ENCODE measurements at places on chromosomes 12 and 14.

GRCh38 chr12:132986885-132987225 lies 688 bp downstream of the ZNF26 start:
- H3K27ac ChIP-seq: peak overlapping the region; percentile 79
- peak overlapping the region; percentile 95 for H3K4me3 ChIP-seq
- H3K27me3 ChIP-seq: no peaks in the 10 kb centered on the region
- DNase-seq: no peak

DNA sequence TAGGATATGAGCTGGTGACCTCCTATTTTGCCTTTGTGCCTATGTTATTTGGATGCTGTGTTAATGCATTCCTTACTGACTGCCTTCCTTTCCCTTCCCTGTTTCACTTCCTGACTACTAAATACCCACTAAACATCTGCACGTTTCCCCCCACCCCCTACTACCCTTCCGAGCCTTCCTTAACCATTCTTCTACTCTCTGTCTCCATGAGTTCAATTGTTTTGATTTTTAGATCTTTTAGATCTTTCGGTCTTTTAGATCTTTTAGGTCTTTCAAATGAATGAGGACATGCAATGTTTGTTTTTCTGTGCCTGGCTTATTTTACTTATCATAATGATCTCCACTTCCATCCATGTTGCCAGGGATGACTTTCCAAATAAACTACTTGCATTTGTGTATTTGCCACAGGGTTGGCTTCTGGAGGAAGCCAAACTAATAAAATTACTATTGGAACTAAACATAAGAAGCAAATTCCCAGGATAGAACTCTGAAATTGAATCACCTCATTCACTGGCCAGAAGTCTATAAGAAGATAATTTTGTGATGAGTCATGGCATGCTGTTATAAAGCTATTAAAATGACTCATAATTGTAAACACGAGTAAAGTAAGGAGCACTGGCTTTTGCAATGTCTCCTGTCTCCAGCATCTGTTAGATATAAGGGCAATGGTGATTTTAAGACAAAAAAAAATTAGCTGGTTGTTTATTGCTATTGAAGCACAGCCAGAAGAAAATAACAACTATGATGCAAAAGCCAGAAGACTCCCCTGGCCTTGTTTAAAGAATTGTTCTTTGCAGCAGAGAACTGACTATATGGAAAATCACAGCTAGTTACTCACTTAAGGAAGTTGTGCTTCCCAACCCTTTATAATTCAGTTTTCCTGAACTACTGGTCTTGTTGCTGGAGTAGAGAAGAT lies 586.3 kb downstream of the LRFN5 start:
- no peaks in the 10 kb centered on the region for H3K27me3 ChIP-seq
- H3K4me3 ChIP-seq: no peak overlapping the region
- H3K36me3 ChIP-seq: no peaks in the 10 kb centered on the region
- DNase-seq: no peak

GRCh38 chr12:2719392-2719791 lies 75.4 kb upstream of the FKBP4 start:
- no peaks in the 10 kb centered on the region for H3K36me3 ChIP-seq
- no peaks in the 10 kb centered on the region for H3K4me1 ChIP-seq
- H3K27ac ChIP-seq: no peak overlapping the region
- H3K27me3 ChIP-seq: no peaks in the 10 kb centered on the region
- no peak for DNase-seq

DNA sequence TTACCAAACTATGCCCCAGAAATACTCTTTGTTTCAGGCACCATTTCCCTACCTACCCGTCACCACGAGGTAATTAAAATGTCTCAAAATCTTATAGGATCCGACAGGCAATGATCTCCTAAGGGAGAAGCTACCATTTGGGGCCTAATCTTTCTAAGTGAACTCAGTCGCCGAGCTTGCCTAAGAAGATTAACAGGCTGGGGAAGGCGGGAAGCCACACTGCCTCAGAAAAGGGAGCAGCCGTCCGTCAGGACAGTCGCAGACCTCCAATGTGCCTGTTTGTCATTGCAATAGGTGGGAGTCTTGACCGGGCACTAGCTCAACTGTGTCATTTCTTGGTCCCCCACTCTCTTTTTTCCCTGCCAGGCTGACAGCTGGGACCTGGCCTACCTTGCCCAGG lies 4.6 kb downstream of the TTC7B start:
- no peak overlapping the region for H3K27ac ChIP-seq
- no peak for DNase-seq
- H3K4me1 ChIP-seq: peaks cover 24% of the 10 kb centered on the region
- no peak overlapping the region for H3K4me3 ChIP-seq
- no peaks in the 10 kb centered on the region for H3K36me3 ChIP-seq

- no peaks in the 10 kb centered on the region for H3K4me1 ChIP-seq
- no peaks in the 10 kb centered on the region for H3K36me3 ChIP-seq
- no peaks in the 10 kb centered on the region for H3K27me3 ChIP-seq
- no peak overlapping the region for H3K27ac ChIP-seq
- DNase-seq: no peak
Measured at GRCh38 chr12:43147878-43148277, 404.1 kb downstream of the ADAMTS20 start.

DNA sequence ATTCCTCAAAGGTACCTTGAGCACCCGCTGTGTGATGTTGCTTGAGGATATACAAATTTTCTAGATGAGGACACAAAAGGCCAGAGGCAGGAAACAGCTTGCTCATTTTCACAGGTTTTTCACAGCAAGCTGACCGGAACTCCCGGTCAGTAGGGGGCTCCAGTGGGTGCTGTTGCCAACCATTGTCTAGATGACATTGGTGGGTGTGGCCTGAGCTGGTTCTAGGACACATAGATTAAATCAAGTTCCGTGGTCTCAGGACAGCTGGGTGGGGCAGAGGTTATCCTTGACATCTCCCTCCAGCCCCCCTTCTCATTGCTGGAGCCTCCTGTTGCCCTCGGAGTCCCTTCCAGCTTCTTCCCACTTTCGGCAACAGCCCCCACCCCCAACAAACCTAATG lies 153.6 kb upstream of the FKBP4 start:
- no peak overlapping the region for H3K4me3 ChIP-seq

GRCh38 chr12:55682087-55682796 lies 25.5 kb downstream of the ITGA7 start:
- DNase-seq: peak; percentile 23
- H3K4me3 ChIP-seq: no peak overlapping the region
- H3K27ac ChIP-seq: no peak overlapping the region

DNA sequence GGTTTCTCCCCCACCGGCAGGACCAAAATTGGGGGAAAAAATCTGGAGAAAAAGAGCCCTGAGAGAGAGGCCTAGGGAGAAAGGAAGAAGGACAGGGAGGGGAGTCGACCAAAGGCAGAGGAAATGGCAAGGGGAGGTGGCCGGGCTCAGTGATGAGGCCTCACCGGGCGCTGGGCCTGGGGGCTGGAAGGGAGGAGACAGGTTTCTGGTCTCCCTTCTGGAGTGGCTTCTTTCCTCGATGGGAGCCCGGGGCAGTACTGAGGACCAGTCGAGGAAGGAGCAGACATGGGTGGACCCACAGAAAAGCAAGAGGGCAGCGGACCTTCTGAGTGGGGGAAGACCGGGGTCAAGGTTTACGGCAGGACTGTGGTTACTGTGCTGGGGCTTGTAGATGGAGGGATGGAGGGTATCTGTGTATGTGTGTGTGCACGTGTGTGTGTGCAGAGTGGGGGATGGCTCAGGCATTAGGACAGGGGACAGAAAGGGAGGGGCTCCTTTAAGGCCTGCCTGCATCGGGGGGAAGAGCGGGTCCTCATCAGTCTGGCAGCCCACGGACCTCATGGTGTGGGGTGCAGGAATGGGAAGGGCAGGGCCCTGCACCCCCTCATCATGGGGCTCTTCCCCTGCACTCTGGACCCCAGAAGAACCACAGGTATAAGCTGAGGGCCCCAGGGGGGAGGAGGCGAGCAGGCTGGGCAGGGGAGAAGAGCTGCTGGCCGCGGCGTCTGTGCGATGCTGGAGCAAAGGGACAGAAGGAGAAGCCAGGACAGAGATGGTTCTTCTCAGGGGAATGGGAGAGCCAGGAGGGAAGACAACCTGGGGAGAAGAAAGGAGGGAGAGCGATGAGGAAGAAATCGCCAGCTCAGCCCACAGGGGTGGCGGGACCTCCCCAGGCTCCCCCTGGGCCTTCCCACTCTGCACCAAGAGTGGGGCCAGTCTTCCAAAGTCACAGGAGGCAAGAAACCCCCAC lies 15.1 kb upstream of the RPLP0 start:
- no peak overlapping the region for H3K27ac ChIP-seq
- no peaks in the 10 kb centered on the region for H3K27me3 ChIP-seq
- no peak for DNase-seq
- no peaks in the 10 kb centered on the region for H3K4me1 ChIP-seq

GRCh38 chr12:103626498-103626897 lies 39.4 kb downstream of the STAB2 start:
- no peak overlapping the region for H3K4me3 ChIP-seq
- H3K27ac ChIP-seq: no peak overlapping the region
- H3K4me1 ChIP-seq: no peaks in the 10 kb centered on the region

GRCh38 chr14:29900609-29901350 lies 26.9 kb downstream of the PRKD1 start:
- no peaks in the 10 kb centered on the region for H3K36me3 ChIP-seq
- no peak overlapping the region for H3K27ac ChIP-seq
- no peak overlapping the region for H3K4me3 ChIP-seq
- no peaks in the 10 kb centered on the region for H3K4me1 ChIP-seq

GRCh38 chr14:69741055-69741454 lies 25.9 kb upstream of the SRSF5 start:
- H3K27ac ChIP-seq: no peak overlapping the region
- no peaks in the 10 kb centered on the region for H3K36me3 ChIP-seq
- no peaks in the 10 kb centered on the region for H3K4me1 ChIP-seq
- DNase-seq: no peak

DNA sequence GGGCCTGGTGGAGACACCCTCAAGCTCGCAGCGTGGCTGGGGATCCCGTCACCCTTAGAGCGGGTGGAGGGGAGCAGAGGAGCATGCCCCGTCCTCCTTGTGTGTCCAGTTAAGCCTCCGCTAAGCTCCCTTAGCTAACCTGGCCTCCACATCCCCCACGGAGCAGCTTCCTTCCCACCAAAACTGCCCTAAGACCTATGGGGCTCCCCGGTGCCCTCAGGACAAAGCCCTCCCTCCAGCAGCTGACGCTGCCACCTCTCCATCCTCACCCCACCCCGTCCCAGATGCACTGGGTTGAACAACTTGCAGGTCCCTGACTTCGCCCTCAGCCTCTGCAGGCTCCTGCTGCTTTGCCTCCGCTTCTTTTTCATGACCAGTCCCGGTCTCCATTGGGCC lies 4.0 kb downstream of the AHNAK2 start:
- DNase-seq: no peak
- H3K4me3 ChIP-seq: no peak overlapping the region
- H3K4me1 ChIP-seq: peaks cover 16% of the 10 kb centered on the region
- peaks cover 11% of the 10 kb centered on the region for H3K27me3 ChIP-seq
- no peaks in the 10 kb centered on the region for H3K36me3 ChIP-seq

DNA sequence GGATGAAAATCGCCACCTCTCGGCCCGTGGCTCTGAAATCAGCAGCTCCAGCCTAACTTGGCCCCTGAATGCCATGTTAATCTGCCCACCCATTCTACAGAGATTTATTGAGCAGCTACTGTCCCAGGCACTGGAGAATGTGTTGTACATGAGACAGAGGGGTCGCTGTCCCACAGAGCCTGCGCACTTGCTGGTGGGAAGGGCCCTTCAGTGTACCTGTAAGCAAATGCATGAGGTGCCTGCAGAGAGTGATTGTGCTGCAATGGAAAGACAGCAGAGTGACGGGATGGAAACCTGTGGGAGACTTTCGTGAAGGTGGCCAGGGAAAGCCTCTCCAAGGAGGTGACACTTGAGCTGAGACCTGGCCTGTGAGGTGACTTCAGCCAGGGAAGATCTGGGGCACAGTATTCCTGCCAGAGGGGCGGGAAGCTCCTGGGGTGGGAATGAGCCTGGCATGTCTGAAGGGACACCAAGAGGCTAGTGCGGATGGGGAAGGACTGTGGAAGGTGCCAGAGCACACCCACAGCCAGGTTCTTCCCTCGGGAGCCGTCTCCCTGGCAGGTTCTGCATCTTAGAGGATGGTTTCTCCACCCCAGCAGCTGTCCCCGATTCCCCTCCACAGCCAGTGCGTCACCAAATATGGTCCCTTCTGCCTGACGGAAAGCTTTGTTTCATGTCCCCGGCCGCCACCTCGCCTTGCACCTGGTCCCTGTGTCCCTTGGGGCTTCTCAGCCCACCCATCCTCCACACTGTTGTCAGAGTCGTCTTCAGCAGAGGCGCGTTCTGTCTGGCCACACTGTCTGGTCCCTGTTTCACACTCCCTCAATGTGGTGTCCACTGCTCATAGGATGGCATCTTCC lies 8.7 kb downstream of the SMIM41 start:
- H3K27ac ChIP-seq: no peak overlapping the region
- no peak overlapping the region for H3K4me3 ChIP-seq
- H3K27me3 ChIP-seq: peaks cover 5% of the 10 kb centered on the region
- no peak for DNase-seq
- no peaks in the 10 kb centered on the region for H3K4me1 ChIP-seq

DNA sequence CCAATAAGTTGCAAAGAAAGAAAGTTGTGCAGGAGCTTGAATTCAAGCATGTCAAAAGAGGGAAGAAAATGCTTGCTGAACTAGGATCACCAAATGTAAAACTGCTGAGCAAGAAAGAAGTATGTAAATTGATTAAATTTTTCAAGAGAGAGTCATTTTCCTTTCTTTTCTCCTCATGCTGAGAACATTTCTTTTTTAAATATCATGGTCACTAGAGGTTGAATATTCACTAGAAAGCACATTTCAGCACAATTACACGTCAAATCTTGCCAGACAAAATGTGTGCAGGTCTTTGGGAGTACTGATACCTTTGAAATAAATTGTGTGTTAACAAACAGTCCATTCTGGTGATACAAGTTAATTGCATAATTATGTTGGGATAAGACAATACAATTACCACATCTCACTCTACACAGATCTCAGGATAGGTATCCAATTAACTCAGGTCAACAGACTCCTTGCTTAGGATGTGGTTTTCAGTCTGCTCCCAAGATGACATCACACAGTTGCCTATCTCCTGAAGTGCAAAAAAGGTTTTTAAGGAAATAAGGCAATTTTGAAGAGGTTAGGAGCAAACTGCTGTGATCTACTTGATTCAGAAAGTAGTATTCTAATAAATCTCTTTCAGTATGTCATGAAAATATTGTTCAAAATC lies 862.2 kb downstream of the RPS29 start:
- no peak overlapping the region for H3K27ac ChIP-seq
- H3K4me1 ChIP-seq: no peaks in the 10 kb centered on the region
- no peak for DNase-seq
- H3K36me3 ChIP-seq: no peaks in the 10 kb centered on the region

GRCh38 chr12:2403221-2403976 lies 350.6 kb downstream of the CACNA1C start:
- H3K4me3 ChIP-seq: no peak overlapping the region
- H3K36me3 ChIP-seq: no peaks in the 10 kb centered on the region
- DNase-seq: no peak
- no peak overlapping the region for H3K27ac ChIP-seq
- H3K4me1 ChIP-seq: peaks cover 4% of the 10 kb centered on the region
- H3K27me3 ChIP-seq: no peaks in the 10 kb centered on the region
